ENCODE measurements at places on chromosomes 11 and 22.
A peak's percentile ranks its signal among the peaks of the same experiment; 100 is the strongest.

DNA sequence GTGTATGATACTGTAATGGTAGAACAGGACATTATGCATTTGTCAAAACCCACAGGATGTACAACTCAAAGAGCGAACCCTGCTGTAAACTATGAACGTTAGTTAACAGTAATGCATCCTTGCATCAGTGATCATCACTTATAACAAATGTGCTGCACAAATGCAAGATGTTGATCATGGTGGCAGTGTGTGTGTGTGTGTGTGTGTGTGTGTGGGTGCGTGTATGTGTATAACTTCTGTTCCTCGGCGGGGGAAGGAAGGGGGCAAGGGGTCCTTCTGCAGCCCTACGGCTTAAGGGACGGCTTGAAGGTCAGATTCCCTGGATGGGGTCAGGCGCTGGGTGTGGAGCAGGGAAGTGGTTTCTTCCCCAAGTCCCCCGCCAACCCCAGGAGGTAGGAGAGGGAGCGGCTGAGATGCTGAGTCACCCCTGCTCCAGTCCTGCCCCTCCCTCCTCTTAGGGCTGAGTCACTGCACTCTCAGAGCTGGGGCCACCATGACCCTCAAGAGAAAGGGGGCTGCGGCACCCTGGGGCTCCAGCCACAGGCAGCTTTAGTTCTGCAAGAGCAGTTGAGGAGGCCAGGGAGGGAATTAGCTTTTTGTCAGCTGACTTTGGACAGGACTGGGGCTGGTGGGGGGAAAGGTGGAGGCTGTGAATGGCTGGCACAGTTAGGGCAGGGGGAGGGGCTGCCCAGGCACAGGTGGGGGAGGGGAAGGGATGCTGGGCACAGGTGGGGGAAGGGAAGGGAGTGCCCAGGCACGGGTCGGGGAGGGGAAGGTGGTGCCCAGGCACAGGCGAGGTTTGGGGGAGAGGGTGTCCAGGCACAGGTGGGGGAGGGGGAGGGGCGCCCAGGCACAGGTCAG, 8.8 kb upstream of the CTSD start:
- DNase-seq = peak; percentile 89

GRCh38 chr11:36356201-36356600, 60.1 kb downstream of the PRR5L start:
- DNase-seq = no peak

DNA sequence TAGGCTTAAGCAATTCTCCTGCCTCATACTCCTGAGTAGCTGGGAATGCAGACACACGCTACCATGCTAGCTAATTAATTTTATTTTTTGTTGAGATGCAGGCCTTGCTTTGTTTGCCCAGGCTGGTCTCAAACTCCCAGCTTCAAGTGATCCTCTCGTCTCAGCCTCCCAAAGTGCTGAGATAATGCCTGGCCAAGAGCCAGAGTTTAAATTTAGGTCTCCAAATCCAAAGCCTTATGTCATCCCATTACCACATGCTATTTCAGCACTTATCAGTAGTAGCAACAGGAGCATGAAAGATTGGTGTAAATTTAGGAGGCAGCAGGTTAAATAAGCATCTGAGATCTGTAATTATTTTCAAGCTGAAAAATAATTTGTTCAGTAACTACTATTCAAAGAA, 326.1 kb upstream of the ANO5 start:
- DNase-seq = no peak

DNA sequence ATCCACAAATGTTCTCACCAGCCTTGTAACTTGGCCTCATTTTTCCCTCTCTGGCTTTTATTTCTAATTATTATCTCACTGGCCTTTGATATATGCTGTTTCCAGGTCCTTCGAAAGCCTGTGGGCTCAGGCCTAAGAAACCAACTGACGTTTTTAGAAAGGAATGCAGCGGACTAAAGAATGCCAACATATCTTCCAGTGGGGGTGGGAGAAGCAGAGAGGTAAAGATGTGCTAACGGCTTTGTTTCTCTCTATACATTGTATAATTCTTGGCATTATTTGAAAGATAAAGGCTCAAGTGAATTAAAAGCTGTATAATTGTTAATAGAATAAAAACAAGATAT, 28.2 kb downstream of the OR6Q1 start:
- DNase-seq = no peak

DNA sequence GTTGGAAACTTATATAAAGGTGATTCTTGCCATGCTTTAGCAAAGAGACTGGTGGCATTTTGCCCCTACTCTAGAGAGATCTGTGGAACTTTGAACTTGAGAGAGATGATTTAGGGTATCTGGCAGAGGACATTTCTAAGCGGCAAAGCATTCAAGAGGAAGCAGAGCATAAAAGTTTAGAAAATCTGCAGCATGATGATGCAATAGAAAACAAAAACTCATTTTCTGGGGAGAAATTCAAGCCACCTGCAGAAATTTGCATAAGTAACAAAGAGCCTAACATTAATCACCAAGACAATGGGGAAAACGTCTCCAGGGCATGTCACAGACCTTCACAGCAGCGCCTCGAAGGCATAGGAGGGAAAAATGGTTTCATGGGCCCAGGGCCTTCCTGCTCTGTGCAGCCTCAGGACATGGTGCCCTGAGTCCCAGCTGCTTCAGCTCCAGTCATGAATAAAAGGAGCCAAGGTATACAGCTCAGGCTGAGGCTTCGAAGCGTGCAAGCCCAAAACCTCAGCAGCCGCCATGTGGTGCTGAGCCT, 83.4 kb downstream of the MRTFA start:
- no peak for DNase-seq

DNA sequence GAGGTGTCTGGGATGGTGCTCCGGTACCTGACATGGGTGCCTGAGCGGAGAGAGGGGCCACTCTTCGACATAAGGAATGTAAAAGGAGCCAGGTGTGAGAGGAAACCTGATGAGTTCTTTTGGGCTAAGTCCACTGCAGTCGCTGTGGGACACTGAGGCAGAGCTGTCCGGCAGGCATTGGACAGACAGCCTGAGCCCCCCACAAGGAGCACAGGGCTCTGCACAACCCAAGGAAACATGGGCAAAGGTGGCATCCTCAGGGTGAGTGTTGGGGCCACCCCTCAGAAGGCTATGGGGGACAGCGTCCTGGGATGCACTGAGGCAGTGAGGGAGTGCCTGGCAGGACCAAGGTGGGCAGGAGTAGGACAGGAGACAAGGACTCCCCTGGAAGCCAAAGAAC, 57.7 kb upstream of the EMID1 start:
- DNase-seq = peak; percentile 28

GRCh38 chr22:20551805-20552442, 44.5 kb downstream of the MED15 start:
- DNase-seq = no peak

DNA sequence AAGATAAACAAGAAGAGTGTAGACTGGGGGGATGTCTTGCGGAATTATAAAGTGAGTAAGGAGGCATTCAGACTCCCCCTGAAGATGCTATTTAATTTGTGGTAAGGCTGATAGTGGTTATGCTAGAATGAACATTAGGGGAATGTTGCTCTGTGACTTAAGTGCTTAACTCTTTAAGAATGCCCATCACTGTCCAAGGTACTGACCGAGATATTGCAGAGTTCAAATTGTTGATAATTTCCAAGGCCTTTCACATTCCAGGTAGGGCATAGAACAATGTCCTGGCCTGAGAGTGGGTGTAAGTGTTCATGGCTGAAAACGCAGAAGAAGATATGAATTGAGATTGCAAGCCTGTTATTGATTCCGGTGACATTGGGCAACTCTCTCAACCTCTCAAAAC, 90.3 kb upstream of the SEZ6L start:
- no peak for DNase-seq

GRCh38 chr11:80393210-80393609, 952.4 kb upstream of the TENM4 start:
- no peak for DNase-seq

DNA sequence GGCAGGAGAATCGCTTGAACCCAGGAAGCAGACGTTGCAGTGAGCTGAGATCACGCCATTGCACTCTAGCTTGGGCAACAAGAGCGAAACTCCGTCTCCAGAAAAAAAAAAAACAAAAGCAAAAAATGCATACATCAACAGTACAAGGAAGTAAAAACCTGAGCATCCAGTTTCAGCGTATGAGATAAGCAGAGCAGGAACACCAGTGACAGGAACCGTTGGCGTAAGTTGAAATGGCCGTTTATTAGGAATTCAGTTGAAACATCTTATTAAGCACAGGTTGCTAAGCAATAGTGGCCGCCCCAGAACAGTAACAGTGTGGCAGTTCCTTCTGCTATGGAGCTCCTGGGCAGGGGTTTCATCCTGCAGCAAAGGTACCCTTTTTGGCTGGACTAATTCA, 4.0 kb upstream of the L3MBTL2 start:
- DNase-seq = no peak

- DNase-seq = no peak
Observed at GRCh38 chr11:102252339-102252891, 64.9 kb upstream of the BIRC3 start.

GRCh38 chr22:19806213-19807160, 45.9 kb downstream of the TBX1 start:
- no peak for DNase-seq
